Hippocampal formation (tissue), 2 donors: ENCODE measurements at places on chromosomes 2 and 18.
A peak's percentile ranks its signal among the peaks of the same experiment; 100 is the strongest.

- no peak for DNase-seq
These were observed 87.1 kb downstream of the RTP5 start for GRCh38 chr2:241956521-241957110.

DNA sequence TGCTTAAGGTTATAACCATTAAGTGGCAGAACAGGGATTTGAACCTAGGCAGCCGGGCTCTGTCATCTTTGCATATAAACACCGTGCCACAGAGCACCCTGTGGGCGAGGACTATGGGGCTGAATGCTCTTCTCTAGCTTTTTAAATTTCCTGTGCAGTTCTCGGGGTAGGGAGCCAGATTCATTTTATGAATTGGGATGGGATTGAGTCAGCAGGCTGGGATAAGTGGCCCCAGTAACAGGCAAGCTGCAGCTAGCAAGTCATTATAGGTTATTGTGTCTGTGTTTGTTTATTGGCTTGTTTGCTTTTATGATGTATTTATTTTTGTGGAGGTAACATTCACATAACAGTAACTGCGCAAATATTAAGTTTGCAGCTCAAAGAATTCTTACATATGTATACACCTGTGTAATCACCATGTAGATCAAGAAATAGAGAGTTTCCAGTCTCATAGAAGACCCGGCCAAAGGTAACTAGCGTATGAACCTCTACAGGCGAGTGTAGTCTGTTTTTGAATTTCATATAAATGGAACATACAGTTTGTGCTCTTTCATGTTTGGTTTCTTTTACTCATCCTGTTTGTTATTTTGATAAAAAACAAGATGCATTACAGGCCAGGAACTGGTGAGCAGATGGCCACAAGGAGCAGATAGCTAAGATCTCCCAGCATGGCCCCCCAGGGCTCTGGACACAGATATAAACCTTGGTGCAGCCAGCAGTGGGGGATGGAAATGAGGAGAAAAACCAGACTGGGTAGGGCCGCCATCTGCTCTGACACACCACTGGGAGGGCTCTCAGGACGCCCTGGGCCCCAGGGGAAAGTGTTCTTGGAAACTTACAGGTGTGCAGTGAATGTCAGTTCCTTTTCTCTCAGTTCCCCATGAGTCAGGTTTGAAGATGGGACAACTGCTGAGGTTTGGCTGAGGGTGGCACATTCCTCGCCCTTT lies 49.2 kb upstream of the GPR155 start:
- DNase-seq = no peak

DNA sequence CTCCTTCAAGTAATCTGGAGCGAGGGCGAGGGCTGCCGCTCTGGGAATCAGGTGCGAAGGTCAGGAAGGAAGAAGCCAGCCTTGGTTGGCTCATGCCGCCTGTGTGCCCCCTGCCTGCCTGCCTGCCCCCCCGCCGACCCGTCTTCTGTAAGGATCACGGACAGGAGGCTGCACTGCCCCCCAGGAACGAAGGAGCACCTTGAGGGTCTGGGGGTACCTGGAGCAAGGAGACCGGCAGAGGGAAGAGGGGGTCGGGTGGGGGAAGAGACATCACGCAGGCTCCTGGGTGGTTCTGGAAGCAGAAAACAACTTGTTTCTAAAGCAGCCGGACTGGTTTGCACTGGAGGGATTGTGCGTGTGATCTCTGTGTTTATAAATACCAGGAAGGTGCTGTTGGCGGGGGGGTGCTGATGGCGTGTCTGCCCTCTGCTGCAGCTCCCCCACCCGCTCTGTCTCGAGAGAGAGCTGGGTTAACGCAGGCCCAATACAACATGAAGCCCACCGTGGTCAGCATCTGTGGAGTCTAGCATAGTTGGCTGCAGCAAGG lies 1.7 kb downstream of the FOSL2 start:
- DNase-seq = peak; percentile 15

DNA sequence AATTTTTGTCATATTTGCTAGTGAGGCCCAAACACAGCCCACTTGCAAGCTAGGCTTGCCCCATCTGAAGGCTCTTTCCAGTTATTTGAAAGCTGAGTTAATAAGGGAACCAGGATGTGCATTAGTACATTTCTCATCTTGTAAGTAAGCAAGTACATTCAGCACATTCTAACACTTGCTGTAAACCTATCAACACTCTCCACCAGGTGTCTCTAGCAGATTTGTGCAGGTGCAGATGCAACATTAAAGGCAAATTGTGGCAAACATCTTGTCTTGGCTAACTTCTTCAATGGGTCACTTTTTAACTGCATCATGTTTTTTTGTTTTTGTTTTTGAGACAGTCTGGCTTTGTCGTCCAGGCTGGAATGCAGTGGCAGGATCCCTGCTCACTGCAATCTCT lies 25.3 kb upstream of the MFSD6 start:
- peak; percentile 13 for DNase-seq

DNA sequence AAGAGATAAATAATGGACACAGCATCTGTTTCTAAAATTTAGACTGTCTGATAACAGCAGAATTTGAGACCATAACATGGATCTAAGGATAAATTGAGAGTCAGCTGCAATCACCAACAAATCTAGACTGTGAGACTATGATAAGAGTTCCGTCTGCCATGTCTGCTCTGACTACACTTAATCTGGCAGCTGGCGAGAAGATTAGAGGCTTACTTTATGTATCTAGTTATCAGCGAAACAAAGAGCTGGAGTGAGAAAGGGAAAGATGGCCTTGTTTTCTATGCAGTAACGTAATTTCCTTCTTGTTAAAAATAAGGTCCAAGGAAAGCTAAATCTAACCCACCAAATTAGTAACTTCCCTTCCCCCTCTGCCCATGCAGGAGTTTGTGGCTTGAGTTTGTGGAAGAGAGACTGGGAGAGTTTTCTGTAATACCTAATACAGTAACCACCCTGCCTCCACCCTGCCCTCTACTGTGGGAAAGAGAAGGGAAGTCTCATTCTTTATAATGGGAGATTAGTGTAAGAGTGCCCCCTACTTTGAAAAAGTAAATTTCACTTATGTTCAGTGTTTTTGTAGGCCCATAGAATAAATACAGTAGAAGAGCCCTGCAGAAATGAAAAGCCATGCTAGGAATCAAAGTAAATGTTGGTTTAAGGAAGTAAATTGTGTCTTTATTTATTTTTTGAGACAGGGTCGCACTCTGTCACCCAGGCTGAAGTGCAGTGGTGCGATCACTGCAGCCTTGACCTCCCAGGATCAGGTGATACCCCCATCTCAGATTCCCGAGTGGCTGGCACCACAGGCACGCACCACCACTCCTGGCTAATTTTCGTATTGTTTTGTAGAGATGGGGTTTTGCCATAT lies 27.5 kb downstream of the EML4 start:
- no peak for DNase-seq

- DNase-seq = no peak
These were observed 103.3 kb upstream of the ID2 start for GRCh38 chr2:8578335-8579244.

GRCh38 chr2:54494087-54494486 lies 38.0 kb downstream of the SPTBN1 start:
- no peak for DNase-seq

DNA sequence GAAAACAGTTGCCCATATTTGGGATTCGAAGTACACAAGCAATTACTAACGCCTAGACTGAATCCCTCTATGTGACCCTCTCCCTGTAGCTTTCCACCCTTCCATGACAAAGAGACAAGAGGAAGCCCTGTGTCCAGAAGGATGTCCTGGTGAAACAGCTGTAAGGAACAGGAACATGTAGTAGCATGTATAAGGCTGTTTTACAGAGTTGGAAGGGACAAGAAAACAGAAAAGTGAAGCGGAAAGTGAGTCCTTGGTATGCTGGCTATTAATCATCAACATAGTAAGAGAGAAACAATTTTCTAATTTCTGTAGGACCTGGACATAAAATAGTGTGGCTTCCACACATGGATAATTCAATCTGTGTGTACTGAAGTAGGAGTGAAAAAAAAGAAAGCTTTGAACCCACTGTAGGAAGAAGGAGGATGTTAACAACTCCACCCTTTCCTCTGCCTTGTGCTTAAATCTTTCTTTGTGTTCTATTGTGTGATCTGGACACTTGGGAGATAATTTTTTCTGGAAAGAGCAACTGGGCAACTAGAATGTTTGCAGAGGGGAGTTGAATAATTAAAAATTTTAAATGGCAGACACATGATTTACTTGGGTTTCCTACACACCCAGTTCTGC lies 162.3 kb upstream of the ZSWIM2 start:
- DNase-seq = no peak

- no peak for DNase-seq
These were observed 69.5 kb upstream of the ABCA12 start for GRCh38 chr2:215207791-215208367.

- no peak for DNase-seq
These were observed 2.4 kb downstream of the POU3F3 start for GRCh38 chr2:104856086-104856972.

GRCh38 chr2:52112141-52112540 lies 1080.2 kb upstream of the NRXN1 start:
- no peak for DNase-seq

DNA sequence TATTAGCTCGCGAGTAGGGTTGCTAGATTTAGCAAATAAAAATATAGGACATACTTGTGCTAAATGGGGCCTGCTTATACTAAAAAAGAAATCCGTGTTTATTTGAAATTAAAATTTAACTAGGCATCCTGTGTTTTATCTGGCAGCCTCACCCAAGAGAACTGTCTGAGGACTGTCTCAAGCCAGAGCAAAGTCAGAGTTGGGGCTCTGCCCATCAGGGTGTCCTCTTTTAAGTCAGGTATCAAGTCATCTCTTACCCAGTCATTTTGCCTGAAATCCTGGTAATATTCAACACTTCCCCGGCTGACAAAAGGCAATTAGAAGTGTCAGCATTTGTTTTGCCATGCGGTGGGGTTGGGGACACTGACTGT lies 48.3 kb upstream of the ST3GAL5 start:
- DNase-seq = no peak

- DNase-seq = no peak
These were observed 19.9 kb downstream of the RND3 start for GRCh38 chr2:150467621-150467963.

GRCh38 chr2:34567128-34567527 lies 968.0 kb upstream of the FAM98A start:
- no peak for DNase-seq

DNA sequence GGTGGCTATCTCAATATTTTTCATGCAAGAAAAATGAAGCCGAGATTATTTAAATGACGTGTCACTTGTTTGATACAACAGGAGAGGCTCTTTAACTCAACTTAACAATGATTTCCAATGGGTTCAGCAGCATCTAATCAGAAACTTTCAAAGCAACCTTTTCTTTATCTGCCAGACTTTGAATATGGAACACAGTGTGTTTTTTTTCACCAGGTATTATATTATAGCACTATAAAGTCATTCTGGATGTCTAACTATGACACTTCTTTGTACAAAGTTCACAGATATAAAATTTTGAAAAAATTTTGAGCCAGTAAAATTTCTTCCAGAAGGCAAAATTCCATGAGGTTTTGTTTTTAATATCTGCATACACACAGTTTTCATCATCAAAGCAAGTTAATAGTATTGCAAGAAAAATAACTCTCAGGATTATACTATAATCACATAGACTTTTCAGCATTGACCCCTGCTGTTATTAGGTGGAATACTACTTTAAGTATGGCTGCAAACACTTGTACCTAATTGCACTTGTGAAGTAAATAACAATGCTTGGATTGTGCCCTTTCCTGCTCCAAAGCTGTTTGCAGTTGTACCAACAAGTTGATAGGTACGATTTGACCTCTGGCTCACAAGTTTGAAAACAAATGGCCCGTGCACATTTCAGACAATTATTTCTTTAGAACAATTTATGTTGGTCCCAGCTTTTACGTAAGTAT lies 44.0 kb upstream of the DSG1 start:
- DNase-seq = no peak

- no peak for DNase-seq
These were observed 110.5 kb downstream of the GATA6 start for GRCh38 chr18:22279741-22280452.

DNA sequence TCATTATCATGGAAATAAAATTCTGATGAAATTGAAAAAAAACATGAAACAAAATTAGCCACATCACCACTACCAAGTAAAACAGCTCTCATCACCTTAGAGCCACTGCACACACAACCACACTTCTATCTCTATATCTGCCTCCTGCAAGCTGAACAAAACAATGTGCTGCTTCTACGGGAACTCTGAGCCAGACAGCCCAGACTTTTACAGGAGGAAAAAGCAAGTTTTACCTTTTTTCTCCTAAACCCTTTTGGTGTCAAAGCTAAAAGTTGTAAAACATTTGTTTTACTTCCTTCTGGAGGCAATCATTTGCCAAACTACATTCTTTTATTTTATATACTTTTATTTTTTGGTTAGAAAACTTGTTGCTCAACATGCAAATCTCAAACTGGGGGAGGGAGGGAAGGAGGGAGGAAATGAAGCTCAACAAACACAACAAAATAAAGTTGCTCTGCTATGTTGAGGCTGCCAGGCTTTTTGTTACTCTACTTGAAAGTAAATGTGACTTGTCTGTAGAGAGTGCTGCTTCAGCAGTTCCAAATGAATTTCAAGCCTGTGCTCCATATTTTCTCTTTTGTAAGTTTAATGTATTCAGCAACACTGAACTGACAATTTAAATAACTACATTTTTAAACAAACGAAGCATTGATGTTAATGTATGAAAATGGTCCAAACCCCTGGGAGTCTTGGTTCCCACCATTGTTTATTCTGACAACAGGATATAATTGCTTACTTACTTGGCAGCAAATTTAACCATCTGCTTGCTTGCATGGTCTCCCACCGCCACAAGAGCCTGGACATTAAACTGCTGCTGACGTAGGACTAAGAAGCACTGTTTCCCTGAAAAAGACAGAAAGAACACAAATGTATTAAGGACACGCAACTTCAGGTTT lies 24.5 kb downstream of the DARS1 start:
- DNase-seq = peak; percentile 65

DNA sequence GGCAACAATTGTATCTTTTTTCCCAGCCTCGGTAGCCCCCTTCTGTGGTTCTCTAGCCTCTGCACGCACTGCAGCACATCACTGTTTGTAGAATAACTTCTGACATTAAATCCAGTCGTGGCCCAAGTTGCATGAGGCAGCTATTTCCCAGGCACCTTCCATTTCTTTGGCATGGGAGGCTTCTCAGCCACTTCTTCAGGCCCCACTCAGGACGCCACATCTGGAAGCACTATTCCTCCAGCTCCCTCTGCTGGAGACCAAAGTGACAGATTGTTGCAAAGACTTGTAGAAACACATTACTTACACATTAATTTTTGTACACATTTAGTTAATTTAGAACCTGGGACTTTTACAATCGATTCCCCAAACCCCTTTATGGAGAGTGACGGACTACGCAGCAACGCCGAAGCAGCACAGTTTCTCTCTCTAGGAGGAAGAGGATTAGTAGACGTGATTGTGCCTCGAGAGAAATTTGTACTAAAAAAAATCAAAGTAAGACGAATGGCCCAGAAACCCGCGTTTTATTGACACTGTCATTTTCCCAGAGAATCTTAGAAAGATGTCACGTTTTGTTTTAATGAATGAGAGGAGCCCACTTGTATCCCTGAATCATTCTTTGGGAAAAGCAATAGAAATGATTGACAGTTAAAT lies 57.8 kb upstream of the RGPD5 start:
- peak; percentile 37 for DNase-seq
